ENCODE measurements at places on chromosomes 11 and 22.
A peak's percentile ranks its signal among the peaks of the same experiment; 100 is the strongest.

- DNase-seq = peak; percentile 49
These were observed 20.2 kb downstream of the AMOTL1 start for GRCh38 chr11:94788396-94788795.

- DNase-seq = peak; percentile 83
These were observed 52.8 kb downstream of the WNT11 start for GRCh38 chr11:76153571-76153923.

DNA sequence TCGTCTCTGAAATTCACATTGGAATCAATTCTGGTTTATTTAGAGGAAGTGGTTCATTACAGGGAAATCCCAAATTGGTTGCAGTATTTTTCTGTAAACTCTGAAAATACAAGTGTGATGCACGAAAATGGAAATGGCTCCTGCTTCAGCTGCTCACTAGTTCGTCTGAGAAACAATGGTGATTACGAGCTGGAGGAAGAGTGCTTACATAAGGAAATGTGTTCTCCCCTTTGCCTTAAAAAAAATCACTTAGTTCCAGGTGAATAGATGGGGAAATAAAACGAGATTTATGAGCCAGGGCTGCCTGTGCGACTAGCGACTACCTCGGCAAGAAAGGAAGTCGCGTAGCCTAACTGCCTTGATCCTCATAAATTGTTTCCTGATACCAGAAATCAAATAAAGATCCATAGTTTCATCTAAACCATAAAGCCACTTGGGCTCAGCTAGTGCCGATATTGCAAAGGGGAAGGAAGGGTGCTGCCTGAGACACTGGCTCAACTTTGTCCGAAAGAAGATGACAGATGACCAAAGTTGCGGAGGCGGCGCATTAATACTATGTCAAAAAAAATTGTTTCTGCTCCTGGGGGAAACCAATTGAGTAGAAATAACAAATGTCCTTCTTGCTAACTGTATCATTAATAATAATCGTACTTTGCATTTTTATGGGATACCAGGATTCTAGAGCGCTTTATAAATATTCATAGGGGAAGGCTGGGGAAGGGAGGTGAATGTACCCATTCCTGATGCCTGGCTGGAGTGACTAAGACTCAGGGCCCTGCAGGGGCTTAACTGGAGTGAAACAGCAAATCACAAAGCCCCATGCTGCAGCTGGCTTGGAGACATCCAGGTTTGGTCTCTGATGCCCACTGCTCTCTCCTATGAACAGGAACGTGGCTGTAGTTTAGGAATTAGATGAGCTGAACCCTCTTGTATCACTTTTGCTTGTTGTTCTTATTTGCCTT is 185.7 kb downstream of the BLID start:
- DNase-seq = no peak

DNA sequence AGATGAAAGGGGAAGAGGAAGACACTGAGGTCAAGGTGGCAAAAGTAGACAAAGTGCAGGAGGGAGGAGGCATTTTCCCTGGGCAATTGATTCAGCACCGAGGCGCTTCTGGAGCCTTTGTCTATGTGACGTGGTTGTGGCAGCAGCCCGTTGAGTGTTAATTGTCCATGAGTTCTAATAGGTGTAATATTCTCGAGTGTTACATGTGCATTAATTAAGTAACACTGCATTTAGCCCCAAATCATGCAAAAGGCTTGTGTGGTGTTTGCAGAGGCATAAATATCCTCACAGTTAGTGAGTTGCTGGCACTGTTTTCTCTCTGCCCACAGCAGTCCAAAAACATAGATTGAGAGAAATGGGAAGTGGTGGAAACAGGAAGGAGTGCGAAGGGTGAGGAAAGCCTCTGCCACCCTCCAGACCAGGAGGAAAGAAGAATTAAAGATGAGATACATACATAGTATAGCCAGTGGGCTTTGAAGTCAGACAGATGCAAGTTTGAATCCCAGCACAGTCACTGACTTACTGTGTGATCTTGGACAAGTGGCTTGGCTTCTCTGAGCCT is 361.2 kb downstream of the MN1 start:
- DNase-seq = no peak

DNA sequence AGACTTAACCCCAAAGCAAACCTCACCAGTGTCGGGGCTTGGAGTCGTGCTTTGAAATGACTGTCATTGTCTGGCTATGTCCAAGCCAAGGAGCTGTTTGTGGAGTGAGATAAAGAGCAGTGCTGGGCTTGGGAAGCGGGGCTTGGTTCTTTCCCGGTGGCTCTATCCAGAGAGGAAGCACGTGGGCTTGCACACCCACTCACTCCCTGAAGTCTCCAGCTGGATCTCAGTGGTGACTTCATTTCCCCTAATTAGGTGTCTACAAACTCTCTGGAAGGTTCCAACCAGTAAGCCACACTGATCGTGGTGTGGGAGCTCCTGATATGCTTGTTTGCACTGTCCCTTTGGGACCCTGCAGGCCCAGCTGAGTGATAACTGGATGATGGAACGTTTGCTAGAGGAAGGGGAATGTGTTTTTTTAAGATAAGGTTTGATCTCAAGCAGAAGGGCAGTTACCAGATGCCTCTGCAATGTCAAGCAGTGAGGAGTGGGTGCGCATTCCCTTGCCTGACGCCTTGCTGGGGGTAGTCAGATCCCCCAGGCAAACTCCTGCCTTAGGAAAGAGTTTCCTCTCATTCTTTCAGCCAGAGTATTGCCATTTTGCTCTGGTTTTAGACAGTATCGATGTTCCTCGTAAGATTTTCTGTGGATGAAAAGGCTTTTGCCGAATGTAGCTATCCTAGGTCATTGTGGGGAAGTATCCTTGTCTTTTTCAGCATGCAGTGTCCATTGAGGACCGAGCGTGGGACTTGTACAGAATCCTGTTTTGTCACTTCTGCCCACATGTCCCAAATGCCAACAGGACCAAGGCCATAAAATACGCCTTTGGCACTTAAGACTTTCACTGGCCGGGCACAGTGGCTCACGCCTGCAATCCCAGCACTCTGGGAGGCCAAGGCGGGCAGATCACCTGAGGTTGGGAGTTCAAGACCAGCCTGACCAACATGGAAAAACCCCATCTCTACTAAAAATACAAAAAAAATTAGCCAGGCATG is 90.9 kb downstream of the MICAL2 start:
- DNase-seq = peak; percentile 97

GRCh38 chr11:64856382-64857227 is 12.2 kb upstream of the CDC42BPG start:
- DNase-seq = peak; percentile 94

DNA sequence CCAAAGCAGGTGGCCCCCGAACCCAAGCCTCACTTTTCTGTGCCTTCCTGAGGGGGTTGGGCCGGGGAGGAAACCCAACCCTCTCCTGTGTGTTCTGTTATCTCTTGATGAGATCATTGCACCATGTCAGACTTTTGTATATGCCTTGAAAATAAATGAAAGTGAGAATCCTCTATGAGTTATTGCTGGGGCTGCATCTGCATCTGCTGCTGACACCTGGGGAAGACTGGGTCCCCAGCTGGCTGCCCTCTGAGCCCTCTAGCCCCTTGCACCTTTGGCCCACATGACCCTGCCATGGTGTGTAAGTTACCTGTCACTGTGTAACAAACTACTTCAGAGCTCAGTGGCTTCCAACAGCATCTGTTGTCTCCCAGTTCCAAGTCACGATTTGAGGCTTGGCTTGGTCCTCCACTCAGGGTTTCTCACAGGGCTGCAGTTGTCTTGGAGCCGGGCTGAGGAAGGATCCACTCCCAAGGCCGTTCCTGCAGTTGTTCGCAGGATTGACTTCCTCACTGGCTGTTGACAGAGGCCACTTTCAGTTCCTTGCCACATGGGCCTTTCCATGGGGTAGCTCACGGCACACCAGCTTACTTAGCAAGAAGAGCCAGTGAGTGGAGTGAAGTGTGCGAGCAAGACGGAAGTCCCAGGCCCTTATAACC is 13.5 kb upstream of the UVRAG start:
- no peak for DNase-seq

GRCh38 chr22:48752451-48753380 is 1075.0 kb downstream of the BRD1 start:
- DNase-seq = no peak

GRCh38 chr11:119860561-119861094 is 131.6 kb upstream of the NECTIN1 start:
- no peak for DNase-seq

DNA sequence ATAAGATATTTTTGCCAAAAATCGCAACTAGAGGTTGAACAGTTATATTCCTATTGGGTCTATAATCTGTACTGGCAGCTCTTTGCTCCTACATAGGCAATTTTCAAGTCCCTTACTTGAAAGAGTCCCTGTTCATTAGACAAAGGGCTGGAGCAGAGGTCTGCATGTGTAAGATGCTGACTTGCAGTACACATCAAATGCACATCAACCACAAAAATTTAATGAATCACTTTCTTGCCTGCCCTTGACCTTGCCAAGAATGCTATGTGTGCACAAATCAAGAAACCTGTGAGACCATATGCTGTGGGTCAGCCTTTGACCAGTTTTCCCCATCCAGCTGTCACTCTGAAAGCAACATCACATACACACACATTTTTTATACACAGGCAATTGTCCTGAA is 661.5 kb downstream of the LRRC4C start:
- DNase-seq = no peak

DNA sequence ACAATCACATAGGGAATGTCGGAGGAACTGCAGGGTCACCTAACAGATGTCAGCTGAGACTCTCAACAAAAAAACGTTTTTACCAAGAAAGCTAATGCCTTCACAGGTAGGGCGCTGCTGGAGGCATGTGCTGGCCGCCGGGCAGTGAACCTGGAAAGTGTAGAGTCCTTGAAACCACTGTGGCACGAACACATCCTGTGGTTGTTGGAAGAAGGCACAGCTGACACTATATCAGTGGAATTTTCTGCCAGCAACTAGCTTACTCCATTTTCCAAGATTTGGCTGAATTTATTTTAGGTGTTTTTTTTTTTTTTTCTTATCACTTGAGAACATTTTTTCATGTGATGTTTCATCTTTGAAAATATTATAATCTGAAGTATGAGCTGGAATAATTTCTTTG is 14.2 kb downstream of the TRMU start:
- no peak for DNase-seq

DNA sequence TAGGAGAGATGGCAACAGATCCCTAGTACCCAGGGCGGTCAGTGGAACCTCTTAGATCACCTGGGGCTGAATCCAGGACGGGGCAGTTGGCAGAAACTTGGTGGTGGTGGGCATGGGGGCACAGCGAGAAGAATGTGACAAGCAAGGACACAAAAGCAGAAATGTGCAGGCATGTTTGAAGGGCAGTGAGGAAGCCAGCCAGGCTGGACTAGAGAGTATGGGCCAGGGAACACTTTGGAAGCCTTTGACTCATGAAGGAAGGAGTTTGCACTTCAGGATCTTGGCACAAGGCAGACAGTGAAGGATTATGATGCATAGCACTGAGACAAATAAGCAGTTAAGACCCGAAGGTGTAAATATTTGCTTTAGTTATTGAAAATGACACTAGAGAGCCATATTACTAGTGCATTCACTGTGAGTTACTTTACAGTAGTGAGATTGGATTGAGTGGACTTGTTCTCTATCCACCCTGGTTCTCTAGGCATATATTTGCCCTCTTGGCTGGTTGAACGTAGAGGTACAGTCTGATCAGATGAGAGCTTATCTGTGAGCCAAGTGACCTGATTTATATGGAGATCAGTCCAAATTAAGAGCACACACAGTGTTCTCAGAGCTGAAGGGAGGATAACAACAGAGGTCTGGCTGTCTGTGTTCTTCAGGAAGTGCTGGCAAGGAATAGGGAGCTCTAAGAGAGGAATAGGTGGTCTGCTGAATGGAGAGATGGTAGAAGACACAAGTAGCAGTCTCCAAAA is 210.4 kb downstream of the SNX19 start:
- DNase-seq = no peak

DNA sequence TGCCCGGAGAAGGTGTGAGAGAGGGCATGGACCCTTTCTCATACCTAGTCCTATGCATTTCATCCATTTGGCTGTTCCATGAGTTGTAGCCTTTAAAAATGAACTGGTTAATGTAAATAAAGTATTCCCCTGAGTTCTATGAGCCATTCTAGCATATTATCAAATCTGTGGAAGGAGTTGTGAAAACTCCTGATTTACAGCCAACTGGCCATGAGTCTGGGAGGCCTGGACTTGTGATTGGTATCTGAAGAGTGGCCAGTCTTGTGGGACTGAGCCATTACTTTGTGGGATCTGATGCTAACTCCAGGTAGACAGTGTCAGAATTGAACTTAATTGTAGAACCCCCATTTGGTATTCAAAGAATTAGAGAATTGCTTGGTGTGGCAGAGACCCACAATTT is 48.4 kb downstream of the FAM118A start:
- no peak for DNase-seq

DNA sequence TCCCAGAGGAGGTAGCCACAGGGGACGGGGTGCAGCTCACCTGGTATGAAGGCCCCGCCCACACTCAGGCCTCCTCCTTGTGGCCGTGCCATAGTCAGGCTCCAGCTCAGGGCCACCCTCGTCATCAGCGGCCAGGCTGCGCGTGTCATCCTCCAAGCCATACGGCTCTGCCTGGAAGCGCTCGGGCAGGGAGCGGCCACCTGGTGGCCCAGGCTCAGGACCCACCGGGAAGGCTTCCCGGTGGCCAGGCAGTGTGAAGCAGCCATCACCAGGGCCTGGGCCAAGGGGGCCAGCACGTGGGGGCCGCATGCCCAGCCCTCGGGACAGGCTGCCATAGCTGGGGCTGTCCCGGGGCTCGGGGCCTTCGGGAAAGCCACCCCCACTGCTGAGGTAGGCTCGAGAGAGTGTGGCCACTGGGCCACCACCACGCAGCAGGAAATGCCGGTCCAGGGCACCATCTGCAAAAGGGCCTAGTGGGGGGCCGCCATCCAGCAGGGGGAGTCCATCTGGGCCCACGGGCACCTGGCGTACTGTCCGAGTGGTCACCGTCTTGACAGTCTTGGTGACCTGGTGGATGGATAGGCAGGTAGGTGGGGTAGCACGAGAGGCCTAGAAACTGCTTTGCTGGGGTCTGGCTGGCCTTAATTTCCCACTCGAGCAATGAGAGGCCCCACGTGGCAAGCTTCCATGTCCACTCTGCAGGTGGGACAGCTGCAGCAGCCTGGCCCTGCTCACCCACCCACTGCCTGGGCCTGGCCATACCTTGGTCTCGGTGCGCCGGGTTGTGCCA is 35.3 kb downstream of the ARVCF start:
- no peak for DNase-seq

GRCh38 chr11:109775686-109776085 is 317.5 kb upstream of the ZC3H12C start:
- DNase-seq = no peak

GRCh38 chr11:1099519-1100355 is 25.1 kb downstream of the MUC2 start:
- DNase-seq = no peak

GRCh38 chr11:125251956-125252355 is 87.4 kb downstream of the PKNOX2 start:
- DNase-seq = no peak

DNA sequence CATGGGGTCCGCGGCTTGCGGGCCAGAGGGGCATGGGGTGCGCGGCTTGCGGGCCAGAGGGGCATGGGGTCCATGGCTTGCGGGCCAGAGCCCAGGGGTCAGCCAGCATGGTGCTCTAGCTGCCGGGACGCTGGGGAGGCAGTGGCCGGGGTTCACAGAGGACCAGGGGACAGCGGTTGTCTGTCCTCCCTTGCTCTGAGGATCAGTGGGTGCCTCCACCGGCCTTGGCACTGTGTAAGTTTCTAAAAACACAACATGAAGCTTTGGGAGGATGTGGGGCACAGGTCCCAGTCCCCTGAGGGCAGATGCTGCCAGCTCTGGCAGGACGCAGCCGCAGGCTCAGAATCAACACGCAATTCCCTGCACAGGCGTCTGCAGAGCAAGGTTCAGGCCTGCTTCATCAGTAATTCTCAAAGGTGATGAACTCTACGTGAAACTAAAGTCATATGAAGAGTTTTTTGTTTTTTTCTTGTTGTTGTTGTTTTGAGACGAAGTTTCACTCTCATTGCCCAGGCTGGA is 3.0 kb downstream of the MLC1 start:
- DNase-seq = no peak
